Stimulated activated CD8-positive, alpha-beta memory T cell treated with anti-CD3 and anti-CD28 coated beads, Interleukin-7, amount 100 ng/mL, for 24 hours (primary cell): ENCODE measurements at places on chromosomes 2 and 18.

GRCh38 chr2:128420776-128421175, 102.1 kb upstream of the HS6ST1 start:
- no peak for DNase-seq

GRCh38 chr2:108988796-108989713, at the start of gene EDAR:
TSS of gene EDAR (minus strand) at chr2:108989220. CDS start at chr2:108931014, 58,206 bp downstream.
- no peak for DNase-seq

DNA sequence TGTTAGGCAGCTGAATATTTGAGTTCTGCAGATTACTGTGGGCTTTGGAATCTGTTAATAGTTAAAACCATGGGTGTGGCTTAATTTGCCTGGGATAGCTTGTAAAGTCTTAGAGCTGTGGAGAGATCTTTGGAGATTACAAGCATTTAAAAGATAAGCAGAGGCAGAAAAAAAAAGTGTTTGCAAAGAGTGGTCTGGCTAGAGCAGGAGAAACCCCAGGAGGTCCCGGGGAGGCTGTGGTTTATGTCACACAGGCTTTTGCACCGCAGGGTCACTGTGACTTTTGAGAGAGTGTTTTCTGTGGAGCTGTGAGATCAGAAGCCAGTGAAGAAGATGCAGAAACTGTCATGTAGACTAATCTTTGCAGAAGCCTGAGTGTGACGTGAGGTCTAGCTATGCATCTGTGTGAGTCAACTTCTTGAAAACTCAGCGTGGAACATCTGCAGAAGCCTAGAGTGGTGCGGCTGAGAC, 49.0 kb downstream of the SETBP1 start:
- peak; percentile 32 for DNase-seq

GRCh38 chr2:136206613-136207012, 88.7 kb upstream of the CXCR4 start:
- DNase-seq = no peak

GRCh38 chr2:85994421-85994777, 105.6 kb upstream of the ST3GAL5 start:
- no peak for DNase-seq

DNA sequence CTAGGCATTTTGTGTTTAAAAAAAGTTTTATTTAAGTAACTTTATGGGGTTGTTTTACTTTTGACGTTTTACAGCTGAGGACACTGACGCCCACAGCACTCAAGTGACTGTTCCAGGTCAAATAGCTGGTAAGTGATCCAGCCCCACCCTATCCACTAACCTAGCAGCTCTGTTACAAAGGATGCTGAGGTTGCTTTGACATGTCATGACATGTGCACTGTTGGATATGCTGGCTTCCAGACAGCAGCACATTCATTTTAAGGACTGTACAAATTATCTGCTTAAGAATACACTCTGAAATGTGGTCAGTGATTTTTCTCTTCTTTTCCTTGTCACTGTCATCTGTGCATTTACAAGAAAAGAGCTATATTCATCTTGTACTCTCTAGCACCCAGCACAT, 417.5 kb downstream of the ZEB2 start:
- no peak for DNase-seq

DNA sequence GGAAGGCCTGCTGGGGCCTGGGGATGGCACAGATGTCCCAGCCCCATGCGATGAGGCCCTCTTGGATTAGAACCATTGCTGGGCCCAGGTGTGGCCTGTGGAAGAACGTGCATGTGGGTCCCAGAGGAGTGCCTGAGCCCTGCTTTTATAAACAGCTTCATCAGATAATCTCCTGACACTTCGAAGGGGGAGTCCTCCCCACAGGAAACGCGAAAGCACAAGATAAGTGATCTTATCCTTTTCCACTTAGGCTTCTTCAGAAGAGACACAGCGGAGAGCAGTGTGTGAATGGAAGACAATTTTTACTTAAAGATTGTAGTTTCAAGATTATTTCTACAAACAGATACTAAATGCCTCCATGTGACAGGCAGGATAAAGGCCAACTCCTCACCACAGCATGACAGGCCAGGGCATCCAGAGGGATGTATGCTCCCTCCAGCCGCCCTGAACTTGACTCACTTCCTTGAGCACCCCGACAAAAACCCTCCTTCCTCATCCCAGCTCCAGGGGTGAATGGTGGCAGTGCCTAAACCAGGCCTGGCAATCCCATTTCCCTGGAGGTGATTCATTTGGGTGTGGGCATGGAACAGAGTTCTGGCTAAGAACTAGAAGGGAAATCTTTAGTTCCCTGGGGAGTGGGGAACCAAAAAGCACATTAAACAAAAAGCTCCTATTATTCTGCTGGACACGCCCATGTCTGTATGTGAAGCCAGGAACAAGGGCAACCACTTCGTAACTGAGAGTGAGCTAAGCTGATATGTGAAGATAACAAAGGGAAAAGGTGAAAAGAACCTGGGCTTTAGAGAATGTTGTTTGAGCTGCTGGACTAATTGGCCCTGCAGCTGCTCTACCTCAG, 56.2 kb upstream of the TMEM163 start:
- no peak for DNase-seq

DNA sequence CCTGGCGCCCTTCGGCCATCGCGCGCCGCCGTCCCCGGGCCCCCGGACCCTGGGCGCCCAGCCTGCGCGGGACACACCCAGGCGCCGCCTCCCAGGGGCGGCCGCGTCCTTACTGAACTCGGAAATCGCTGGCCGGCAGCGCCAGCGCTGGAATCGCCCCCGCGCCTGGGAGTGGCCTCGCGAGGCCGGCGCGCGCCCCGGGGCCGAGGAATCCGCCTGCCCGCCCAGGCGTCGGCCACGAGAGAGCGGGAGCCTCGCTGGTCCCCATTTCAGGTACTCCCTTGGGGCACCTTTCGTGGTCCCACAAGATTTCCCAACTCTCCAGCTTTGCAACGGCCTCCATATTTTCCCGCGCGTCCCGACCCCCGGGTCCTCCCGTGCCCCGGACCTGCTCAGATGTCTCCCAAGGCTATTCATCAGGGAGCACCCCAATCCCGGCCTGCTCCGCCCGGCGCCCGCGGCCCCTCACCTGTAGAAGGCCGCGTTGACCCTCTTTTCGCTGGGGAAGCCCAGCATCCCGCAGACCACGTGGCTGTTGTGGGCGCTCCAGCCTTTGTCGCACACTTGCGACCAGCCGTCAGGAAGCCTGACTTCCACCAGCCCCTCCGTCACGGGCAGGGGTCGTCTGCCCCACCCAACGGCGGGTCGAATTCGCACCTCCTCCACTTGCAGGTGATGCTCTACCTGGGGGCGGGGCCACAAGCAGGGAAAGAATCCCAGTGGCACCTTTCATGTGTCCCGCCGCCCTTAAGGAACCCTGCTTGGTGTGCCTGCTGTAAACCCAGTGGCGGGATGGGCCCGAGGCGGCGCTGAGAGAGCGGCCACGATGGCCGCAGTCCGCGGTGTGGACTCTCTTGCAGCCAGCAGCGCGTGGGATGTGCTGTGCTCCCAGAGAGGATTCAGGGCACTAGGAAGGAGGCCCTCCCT, 4.6 kb downstream of the LOXL3 start:
- no peak for DNase-seq

DNA sequence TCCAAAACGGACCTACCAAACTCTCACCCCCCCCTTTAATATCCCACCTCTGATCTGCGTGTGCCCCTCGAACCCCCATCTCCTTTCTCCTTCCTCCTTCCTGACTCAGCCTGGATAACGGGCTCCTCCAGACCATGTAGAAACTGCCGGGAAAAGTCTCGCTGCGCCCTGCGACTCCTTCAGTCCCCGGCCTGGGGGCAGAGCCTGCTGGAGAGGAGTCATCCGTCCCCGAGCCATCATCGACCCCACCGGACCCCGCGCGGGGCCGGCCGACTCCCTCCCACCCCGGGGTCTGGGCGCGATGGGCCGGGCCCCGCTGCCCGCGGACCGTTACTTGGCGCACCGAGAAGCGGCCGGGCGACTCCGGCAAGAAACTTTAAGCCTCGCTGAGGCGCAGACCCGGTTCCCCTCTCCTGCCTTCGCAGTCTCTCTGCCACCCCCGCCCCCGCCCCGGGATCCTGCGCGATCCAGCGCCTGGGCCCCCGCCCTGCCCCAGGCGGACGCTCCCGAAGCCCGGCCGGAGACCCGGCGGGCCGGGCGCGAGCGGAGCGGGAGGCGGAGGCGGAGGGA, 3.4 kb downstream of the ZEB2 start:
- no peak for DNase-seq

GRCh38 chr2:134228493-134228903, 25.4 kb upstream of the MGAT5 start:
- no peak for DNase-seq

GRCh38 chr18:8847066-8847755, 141.9 kb downstream of the MTCL1 start:
- DNase-seq = no peak

DNA sequence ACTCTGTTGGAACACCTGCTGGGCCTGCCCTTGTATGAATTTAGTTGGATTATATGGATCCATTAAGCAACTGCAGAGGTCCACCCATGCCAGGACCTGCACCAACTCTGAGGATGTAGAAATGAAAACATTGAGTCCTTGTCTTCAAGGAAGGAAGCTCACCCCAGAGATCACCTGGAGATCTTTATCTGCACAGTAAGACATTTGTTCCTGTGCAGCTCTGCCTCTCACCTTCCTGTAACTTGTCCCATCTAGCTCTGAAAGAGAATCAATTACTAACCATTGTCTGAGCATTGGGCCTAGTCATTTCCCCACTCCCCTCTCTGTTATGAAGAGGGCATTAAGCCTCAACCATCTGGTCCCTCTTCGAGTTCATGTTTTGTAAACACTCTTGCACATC, 105.2 kb upstream of the YWHAQ start:
- no peak for DNase-seq

DNA sequence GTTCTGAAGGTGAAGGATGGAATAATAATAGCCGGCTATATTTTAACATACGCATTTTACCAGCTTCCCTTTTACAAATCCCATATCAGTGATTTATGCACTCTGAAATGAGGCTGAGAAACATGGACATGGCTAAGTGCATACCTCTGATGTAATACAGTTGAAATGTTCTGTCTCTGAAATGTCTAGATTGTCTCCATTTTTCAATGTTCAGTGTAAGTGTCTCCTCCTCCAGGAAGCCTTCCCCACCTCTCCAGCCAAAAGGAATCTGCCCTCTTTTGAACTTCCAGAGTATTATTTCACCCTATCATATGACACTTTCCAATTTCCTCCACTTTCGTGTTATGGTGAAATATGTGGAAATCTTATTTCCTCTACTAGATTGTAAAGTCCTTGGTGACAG, 29.5 kb upstream of the ME2 start:
- no peak for DNase-seq

DNA sequence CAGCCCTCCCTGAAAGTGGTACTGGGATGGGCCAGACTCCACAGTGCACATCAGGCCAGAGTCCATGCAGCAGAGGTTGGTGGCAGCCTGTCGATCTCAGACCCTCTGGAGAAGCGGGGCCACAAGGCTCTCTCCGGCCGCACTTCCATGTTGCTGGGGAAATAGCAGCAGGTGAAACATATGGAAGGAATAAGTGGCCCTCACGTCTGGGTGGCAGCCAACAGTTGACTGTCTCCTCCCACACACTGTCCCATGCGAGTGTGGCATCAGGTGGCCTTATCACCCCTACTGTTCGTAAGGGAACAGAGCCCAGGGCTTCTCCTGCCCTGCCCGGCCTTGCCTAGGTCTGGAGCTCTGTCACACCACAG, 58.1 kb upstream of the FOSL2 start:
- no peak for DNase-seq

GRCh38 chr2:43612944-43613343, 17.1 kb upstream of the THADA start:
- DNase-seq = no peak

- DNase-seq = no peak
Measured at GRCh38 chr18:60976976-60977375, 356.3 kb upstream of the CDH20 start.

GRCh38 chr2:170846314-170846713, 29.6 kb downstream of the GAD1 start:
- DNase-seq = no peak

GRCh38 chr2:75598589-75599155, 37.9 kb upstream of the EVA1A start:
- DNase-seq = no peak

DNA sequence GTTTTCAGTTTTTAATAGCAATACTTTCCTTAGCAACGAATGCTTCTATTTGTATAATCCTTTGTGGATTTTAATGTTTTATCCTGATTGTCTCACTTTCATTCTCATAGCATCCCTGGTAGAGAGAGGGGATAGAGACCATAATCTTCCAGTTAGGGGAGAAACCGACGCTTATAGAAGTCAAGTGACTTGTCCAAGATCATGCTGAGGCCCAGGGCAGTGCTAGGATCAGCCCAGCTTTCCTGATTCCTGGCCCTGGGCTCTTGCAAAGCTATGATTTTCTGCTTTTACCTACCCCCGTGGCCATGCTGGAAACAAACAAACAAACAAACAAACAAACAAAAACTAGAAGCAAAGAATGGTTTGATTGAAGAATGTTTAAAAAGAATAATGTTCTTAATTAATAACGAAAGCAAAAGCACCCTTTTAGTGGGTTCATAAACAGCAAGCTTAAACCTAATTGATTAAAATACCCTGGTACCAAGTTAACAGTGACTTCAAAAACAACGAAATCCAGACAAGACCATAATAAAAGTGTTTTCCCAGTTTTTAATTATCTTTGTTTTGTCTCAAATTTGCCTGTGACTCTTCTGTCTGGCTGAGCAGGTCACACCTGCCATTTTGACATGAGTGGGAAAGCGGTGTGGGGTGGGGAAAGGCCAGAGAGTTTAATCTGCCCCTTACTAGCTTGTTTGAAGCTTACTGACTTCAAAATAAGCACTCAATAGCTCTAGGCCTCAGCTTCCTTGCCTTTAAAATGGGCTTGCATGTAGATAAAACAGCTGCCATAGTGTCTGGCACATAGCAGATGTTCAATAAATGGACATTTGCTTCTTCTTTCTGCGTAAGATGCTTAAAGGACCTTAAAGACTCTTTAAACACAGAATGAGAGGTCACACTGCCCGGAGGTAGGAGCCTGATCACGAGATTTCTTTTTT, 116.6 kb upstream of the MYCN start:
- DNase-seq = no peak

GRCh38 chr2:227106845-227107759, 56.9 kb downstream of the COL4A4 start:
- no peak for DNase-seq

DNA sequence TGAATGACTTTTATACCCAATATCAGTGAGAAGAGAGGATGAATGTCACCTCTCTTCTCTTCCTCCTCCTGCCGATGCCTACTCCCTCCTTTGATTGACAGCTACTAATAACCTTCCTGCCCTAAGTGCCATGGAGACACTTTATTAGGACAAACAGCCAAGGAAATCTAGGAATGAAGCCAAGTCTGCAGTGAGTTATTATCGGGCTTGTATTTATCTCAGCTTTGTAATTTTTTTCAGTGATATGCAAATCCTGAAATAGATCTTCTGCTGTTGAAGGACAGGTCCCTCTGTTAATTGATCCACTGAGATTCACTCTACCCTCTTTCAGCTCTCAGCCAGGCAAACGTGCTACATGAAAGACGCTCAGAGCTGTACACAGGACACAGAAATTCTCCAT, 686.7 kb downstream of the TMEM182 start:
- no peak for DNase-seq

- DNase-seq = no peak
Measured at GRCh38 chr2:32810909-32811495, 135.8 kb upstream of the LTBP1 start.
